Right kidney (tissue), 9 donors: ENCODE measurements at places on chromosomes 12 and 14.

GRCh38 chr14:89481196-89481595 is 64.2 kb upstream of the FOXN3 start:
- no peak for DNase-seq

DNA sequence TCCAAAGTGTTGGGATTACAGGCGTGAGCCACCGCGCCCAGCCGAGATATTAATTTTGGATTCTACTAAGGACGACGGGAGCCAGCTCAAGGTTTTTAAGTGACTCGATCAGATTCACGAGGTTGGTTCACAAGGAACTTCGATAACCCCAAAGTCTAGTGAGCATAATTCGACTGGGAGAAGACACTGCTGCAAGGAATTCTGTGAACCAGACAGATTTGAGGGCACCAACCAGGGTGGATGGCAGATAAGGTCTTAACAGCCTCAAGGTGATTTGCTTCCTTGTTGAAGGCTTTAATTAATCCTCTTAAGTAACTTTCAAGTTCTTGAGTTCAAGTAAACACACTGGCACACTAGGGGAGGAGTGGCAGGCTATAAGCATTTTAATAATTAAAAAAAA is 1.1 kb upstream of the KLHDC2 start:
- no peak for DNase-seq

- no peak for DNase-seq
Measured at GRCh38 chr14:104393898-104394381, 185.6 kb upstream of the C14orf180 start.

DNA sequence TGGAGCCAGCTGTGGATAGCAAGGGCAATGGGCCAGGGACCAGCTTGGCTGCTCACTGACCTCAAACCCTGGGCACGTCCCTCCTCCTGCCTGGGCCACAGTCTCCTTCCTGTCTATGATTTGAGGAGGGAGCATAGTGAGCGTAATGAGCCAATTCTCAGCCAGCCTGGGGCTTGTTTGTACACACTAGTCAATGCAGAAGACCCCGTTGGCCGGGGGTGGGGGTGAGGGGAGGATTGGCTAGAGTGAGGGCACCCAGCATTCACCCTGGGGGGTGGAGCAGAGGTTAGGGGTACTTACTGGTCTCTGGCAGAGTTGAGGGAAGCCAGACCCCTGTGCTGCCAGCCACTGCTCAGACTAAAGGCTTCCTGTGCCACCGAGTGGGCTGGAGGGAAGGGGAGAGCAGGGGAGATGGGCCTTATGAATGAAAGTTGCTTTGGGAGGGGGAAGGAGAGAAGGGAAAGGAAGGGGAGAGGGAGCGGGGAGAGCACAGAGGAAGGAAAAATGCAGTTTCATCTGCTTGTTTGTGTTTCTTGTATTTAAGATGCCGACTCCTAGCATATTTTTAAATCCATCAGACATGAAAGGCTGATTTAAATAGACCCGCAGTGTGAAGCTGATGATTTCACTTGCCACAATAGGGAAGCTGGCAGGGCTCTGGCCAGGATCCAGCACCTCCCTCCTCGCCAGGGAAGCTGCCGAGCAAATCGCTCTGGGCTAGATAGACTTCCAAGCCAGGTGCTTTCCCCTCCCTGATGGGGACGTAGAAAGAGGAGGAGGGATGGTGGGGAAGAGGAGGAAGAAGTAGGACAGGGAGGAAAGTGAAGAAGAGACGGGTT is 114.0 kb downstream of the PRMT8 start:
- DNase-seq: peak; percentile 8

DNA sequence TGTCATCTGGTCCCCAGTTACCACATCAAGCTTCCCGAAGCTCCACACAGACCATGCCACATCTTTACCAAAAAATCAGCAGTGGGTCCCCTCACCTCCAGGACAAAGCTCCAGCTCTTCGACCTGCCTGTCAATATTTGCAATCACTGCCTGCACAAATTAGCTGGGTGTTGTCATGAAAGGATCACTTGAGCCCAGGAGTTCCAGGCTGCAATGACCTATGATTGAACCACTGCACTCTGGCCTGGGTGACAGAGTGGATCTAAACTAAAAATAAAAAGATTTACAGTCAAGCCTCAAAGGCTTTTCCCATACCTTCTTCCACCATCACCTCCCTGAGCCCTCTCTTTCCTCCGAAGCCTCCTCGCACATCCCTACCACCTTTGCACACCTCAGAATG is 7.2 kb downstream of the CD4 start:
- DNase-seq: no peak

GRCh38 chr14:104268295-104268694 is 129.9 kb downstream of the KIF26A start:
- no peak for DNase-seq

DNA sequence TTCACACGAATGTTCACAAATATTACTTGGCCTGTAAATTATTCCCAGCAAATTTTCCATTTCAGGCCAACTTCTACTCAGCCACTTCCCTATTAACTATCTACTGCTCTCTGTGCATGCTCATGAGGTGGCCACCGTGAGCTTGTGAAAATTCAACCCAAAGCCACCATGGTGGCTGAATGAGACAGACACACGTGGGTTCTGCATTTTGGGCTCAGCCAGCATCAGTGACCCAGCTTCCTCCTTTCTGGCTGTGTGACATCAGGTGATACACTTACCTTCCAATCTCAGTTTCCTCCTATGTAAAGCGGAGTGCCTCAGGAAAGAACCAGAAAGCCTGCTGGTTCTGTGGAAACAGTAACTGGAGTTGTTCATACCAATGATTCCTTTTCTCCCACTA is 175.8 kb downstream of the FOXN3 start:
- DNase-seq: no peak

DNA sequence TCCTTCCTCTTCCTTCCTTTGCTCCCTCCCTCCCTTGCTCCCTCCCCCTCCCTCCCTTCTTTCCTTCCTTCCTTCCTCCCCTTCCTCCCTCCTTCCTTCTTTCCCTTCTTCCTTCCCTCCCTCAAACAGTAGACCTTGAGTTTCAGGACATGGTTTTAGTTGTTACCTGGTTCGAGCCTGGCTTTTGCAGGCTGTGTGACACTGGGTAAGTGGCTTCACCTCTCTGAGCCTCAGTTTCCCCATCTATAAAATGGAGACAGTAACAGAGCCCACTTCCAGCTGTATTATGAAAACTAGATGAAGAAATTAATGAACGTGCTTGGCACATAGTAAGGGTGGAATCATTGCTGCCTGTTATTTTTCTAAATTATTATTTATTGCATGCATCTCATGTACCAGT is 171.0 kb upstream of the LHX5 start:
- no peak for DNase-seq
